ENCODE measurements at places on chromosomes 12 and 14.

DNA sequence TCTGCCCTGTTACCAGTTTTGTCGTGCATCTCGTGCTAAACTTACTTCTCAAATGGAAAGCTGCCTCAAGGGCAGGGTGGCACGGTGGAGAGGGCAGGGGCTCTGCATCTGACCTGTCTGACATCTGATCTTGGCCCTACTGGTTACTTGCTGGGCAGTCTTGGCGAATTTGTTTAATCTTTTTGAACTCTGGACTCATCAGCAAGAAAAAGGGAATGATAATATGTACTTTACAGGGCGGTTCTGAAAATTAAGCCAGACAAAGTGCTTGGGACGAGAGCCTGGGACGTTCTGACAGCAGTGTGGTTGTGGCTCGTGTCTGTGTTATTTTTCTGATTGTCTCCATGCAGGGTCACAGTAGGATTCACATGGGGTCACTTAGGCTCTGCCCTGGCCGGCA is 659.3 kb downstream of the VRK1 start:
- DNase-seq = no peak

GRCh38 chr12:67593041-67593440 is 55.5 kb upstream of the DYRK2 start:
- DNase-seq = no peak

- DNase-seq = no peak
Measured at GRCh38 chr14:49954171-49954631, 61.3 kb downstream of the ARF6 start.

- no peak for DNase-seq
Measured at GRCh38 chr14:26597071-26597588, 703 bp downstream of the NOVA1 start.

DNA sequence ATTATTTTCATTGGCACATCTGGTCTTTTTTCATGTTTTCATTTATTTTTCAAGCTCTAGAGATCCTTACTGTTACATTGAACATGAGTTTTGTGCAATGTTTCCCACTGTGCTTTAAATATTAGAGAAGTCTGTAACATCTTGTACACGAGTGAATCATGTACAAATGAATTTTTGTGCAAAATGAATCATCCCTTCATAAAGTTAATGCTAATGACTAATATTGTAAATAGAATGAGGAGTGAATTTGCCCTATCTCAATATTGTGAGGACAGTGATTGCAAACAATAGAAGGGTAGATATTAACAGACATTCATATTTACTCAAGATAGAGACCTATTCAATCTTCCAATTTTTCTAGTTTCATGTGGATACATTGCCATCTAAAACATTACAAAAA is 463.3 kb upstream of the FOXG1 start:
- no peak for DNase-seq

GRCh38 chr12:81949416-81949815 is 190.3 kb upstream of the PPFIA2 start:
- no peak for DNase-seq

- no peak for DNase-seq
Measured at GRCh38 chr12:116465856-116466255, 93.3 kb upstream of the MAP1LC3B2 start.

GRCh38 chr12:126773012-126773411 is 1494.0 kb upstream of the TMEM132C start:
- DNase-seq = no peak

GRCh38 chr12:10701843-10702242 is 21.3 kb downstream of the YBX3 start:
- no peak for DNase-seq

- no peak for DNase-seq
Measured at GRCh38 chr14:71474301-71475265, 457.6 kb upstream of the RGS6 start.

- no peak for DNase-seq
Measured at GRCh38 chr12:110513842-110514241, 11.7 kb downstream of the RAD9B start.

Data from glomerular endothelial cell (primary cell).